ENCODE measurements at places on chromosomes 16 and 17.
A peak's percentile ranks its signal among the peaks of the same experiment; 100 is the strongest.

GRCh38 chr16:74275711-74276110 lies 20.9 kb upstream of the PSMD7 start:
- DNase-seq, result no peak

DNA sequence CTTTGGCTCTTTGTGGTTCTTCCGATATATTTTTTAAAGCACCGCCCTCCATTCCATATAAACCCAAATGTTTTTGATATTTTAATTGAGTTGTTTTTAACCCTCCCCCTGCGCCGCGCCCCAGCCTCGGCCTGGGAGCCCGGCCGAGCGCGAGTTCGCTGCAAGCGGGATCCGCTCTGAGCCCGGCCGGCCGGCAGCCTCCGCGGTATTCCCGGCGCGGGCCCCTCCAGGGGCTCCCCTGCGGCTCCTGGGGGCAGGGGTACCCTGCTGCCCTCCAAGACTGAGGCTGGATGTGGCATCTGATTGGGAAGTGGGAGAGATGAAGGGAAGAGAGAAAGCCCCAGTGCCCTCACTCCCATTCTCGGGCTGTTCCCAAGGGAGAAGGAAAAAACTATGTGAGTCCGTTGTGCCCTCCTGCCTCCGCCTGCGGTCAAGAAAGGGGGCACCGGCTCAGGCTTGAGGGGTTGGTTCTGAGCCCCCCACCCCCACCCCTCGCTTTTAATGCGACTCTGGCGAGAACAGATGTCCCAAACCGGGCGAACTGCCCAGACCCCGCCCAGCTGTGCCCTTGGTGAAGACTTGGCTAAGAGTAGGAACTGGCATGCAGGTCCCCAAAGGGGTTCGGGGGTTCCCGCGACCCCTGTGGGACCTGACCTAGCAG lies 8.6 kb downstream of the NEUROD2 start:
- DNase-seq, result no peak

DNA sequence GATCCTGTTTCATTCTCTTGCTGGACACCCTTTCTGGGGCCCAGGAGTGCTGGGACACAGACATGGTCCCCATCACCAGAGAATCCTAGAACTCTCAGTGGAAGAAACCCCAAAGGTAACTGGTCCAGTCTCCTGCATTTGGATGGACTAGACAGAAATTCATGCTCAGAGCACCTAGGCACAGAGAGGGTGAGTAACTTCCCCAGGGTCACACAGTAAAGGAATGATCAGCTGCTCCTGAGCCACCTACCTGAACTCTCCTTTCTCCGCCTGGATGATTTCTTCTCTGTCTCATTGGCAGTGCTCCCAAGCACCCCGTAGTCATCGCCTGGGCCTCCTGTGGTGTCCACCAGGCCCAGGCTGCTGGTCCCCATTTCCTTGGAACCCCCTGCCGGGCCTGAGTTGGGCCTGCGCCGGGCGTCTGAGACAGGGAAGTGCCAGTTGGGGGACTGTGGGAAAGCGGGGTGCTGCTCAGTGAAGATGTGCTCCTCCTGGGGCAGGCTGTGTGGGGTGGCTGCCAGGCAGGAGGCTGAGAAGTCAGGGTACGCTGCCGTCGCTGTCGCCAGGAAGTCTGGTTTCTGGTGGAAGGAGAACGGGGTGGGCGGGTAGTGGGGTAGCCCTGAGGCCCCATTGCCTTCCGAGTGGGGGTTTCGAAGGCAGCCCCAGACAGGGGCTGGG lies 767 bp downstream of the MEOX1 start:
- DNase-seq, result no peak

DNA sequence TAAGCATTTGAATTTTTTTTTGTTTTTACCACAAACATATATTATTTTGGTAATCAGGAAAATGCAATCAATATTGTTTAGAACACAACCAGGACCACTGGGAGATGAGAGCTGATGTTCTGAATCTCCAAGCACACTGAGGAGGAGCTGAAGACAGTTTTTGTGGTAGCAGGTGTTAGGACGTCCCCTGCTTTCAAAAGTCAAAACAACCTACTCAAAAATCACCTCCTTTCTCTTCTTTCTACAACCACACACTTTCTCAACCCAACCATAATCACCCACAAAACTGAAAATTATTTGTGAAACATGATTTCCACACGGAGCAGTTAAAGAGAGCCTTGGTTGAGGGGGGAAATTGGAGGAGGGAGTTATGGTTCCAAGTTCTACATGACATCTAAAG lies 26.7 kb upstream of the CFAP20 start:
- DNase-seq, result no peak

DNA sequence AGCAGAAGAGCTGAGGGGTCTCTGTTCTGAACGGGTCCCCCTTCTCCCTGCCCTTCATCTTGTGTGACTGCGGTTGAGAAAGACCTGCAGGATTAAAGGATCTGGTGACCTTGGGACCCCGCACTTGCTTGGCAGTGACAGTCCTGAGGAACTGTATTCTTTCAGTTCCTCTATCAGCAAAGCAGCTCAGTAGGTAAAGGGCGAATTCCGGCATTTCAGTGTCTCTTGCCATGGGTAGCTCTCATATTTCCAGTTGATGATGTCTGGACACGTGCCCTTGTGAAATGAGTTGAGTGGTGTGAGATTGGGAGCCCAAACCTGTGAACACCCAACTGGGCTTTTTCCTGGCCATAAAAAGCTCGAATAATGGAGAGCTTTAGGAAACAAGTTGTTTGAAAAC lies 135.7 kb downstream of the PRKCA start:
- DNase-seq, result no peak

GRCh38 chr16:78684030-78684611 lies 584.7 kb downstream of the WWOX start:
- DNase-seq, result peak; percentile 96

DNA sequence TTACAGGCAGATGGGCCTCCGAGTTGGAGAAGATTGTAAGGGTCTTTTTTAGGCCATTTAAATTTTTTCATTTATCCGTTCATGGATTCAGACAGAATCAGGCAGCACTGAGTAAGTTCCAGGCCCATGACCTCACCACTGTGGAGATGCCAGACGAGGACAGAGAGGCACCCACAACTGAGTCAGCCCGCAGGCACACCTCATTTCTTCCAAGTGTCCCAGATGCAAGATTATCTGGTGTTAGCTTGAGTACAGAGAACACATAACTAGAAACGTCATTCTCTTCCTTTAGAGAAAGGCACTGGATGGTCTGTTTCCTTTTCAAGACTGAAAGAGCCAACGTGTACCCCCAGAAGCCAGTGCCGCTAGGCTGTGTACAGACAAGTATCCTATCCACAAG lies 16.9 kb downstream of the CLEC16A start:
- DNase-seq, result peak; percentile 93

DNA sequence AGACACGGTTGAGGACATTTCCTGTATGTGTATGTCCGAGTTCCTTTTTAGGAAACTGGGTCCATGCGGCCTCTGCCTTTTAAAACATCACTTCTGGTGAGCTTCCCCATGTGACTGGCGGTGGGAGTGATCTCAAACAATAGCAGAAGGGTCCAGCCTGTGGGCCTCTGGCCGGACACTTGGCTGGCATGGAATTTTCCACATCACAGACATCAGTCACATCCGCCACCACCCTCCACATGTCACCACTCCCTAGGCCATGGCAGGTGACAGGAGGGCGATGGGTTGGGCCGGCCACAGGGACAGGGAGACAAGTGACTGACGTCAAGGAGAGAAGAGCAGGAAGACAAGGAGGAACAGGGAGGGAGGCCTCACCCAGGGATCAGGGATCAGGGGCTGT lies 83.7 kb downstream of the DNAH17 start:
- DNase-seq, result no peak
